ENCODE measurements at places on chromosomes 3 and 15.

GRCh38 chr3:72821161-72821781 lies 27.0 kb downstream of the SHQ1 start:
- no peak for DNase-seq

DNA sequence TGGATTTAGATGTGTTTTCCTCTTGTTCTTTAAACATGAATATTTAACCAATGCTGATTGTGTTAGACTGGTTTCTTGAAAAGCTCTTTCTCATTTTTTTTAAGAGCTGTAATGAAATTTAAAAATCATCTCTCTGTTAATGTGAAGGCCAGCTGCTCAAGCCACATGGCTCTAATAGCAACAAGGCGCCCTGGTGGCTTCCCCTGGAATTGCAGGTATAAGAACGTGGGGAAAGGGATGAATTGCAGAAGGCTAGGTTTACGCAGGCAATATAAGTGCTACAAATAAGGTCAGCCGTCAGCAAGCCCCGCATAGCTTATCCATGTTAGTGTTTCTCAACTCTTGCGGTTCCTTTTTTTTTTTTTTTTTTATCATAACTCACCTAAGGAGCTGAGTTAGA lies 108.5 kb downstream of the SAMMSON start:
- DNase-seq, result no peak

GRCh38 chr3:105354429-105354828 lies 12.3 kb upstream of the ALCAM start:
- DNase-seq, result no peak

DNA sequence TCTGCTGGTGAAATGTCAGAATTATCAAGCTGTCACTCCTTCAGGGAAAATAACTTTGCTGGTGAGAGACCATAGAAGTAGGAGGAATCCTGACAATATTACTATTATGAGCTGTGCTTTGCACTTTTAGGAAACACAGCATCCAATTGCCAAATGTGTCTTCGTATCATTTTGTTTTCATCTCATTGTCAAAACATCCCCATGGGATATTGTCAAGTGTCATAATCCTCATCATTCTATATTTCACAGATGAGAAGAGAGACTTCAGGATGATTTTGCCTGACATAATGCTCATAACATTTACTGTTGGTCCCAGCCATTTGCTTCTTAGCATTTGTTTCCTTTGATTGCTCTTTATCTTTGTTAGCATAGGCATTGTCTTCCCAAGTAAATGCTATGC lies 120.5 kb upstream of the NUDT16 start:
- no peak for DNase-seq

DNA sequence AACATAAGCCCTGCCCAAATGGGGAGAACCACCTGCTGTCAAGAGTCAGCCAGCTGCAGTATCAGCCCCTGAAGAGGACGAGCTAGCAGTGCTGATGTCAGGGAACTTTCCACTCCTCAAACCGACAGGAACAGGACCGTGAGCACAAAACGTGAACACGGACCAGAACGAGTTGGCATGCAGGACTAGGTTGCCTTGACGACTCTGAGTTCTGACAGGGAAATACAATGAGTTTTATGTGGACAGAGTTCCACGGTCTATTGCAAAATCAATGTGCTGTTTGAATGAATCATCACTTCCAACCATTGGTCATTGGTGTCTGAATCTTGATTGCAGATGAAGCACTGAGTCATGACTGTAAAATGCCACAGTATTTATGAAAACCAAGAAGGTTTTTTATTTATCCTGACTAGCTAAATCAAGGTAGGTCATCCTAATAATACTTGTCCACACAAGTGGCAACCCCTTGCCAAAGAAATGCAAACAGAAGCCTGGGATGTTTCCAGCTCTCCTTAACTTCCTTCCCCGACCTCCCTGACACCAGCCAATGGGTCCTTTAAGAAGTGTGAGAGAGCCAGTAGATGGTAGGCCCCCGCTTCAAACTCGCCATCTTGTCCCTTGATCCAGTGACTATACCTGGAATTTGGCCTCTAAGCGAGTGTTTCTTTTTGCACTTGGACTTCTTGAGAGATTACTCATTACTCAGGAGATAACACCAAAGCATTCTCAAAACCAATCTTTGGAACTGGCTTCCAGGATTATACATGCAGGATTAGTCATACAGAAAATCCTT lies 119.6 kb downstream of the ASB7 start:
- DNase-seq, result no peak

GRCh38 chr15:94164971-94165370 lies 66.4 kb upstream of the MCTP2 start:
- no peak for DNase-seq

DNA sequence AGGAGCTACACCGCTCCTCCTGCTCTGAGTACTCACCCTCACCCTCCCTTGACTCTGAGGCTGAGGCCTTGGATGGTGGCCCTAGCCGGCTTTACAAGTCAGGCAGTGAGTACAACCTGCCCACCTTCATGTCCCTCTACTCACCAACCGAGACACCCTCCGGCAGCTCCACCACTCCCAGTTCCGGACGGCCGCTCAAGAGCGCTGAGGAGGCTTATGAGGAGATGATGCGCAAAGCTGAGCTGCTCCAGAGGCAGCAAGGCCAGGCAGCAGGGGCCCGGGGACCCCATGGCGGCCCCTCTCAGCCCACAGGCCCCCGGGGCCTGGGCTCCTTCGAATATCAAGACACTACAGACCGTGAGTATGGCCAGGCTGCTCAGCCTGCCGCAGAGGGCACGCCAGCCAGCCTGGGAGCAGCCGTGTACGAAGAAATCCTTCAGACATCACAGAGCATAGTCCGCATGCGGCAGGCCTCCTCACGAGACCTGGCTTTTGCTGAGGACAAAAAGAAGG lies 21.2 kb upstream of the APEH start:
- no peak for DNase-seq

DNA sequence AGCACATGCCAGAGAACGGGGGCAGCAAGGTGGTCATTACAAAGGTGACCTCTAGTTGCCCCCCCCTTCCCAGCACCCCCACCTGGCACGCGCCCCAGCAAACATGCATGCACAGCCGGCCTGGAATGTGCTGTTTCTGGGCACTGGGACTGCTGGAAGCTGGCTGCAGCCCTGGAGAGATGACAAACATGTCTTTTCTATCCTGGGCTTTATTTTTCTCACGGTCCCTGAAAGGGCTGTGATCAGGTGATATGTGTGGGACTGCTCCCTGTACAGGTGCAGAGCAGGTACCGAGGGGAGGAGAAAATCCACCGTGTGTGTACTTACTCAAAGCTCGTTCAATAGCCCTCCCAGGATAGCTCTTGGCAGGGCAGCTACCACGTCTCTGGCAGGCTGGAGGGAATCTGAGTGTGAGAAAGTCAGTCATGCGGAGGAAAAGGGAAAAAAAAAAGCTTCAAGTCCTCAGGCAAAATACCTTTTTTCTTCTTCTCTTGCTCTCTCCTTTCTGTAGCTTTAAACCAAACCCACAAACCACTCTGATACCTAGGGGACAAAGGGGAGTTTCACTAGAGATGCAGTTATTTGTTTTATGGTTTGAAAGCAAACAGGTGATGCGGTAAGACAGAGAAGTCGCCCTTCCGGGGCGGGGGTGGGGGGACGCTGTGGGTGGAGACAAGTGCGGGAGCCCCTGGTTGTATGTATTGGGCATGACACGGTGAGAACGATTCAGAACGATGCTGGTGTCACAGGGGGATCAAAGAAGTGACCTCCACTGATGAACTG lies 5.0 kb upstream of the HES1 start:
- DNase-seq, result peak; percentile 2

- no peak for DNase-seq
Measured at GRCh38 chr15:66746231-66746605, 44.2 kb downstream of the SMAD6 start.

GRCh38 chr3:179603831-179604230 lies 607 bp downstream of the MRPL47 start:
- DNase-seq, result no peak

GRCh38 chr15:63992300-63992699 lies 54.0 kb downstream of the DAPK2 start:
- DNase-seq, result no peak

GRCh38 chr15:68184616-68185480 lies 20.3 kb downstream of the CALML4 start:
- no peak for DNase-seq

GRCh38 chr3:87200060-87200647 lies 27.0 kb upstream of the CHMP2B start:
- DNase-seq, result no peak

GRCh38 chr3:182709306-182709705 lies 84.0 kb upstream of the ATP11B start:
- no peak for DNase-seq

- DNase-seq, result no peak
Measured at GRCh38 chr15:31332020-31332680, 5.5 kb downstream of the KLF13 start.

- no peak for DNase-seq
Measured at GRCh38 chr15:68413363-68414205, 18.4 kb downstream of the ITGA11 start.

DNA sequence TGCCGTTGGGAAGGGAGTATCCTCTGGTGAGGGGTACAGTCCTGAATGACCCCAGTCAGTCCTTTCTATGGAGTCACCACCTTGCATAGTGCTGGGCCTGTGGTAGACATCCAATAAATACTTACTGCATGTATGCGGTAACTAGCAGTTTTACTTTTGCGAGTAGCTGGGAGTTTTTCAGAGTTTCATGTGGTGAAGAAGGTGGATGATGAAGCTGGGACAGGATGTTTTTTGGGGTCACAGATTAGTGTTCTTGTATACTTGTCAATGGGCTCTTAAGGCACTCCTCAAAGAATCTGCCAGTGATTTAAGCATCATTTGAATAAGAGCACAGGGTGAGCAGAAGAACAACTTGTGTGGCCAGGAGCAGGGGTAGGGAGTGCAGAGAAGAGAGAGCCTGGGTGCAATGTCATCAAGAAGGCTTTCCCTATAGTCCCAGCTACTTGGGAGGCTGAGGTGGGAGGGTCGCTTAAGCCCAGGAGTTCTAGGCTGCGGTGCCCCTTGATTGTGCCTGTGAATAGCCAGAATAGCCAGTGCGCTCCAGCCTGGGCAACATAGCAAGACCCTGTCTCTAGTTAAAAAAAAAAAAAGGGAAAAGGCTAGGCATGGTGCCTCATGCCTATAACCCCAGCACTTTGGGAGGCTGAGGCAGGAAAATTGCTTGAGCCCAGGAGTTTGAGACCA lies 22.1 kb downstream of the PPCDC start:
- DNase-seq, result no peak

DNA sequence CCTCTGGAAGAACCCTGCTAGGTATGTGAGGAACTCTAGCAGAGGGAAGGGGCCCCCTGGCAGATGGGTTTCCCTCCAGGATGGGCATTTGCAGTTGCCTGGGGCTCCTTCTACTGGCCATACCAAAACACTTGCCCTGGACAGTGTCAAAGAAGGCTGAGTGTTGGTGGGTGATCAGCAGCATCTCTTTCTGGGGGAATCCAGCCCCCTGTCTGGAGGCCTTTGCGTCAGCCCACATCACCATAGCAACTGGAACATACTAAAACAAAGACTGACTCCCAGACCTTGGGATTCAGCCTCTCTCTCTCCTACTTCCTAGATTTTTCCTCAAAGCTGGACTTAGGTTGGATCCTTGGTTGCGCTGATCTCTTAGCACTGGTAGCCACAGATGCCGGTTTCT lies 8.1 kb downstream of the CEMIP start:
- no peak for DNase-seq

DNA sequence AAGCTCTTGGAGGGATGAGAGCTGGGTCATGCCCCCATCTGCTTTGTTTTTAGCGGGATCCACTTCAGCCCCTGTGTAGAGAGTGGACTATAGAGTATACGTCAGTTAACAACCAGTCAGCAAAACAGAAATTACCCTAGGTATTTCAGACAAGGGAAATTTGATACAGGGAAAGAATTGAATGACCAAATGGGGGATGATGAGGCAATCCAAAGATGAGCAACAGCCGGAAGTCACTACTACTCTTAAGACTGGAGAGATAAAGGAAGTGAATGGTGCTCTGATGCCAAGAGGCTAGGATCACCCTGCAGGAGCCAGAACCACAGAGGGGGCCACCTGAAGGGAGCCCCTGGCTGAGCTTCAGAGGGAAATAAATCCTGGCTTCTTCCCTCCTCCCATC lies 1.7 kb upstream of the GPR62 start:
- DNase-seq, result no peak

- no peak for DNase-seq
Measured at GRCh38 chr3:102905811-102906210, 471.0 kb downstream of the ZPLD1 start.

GRCh38 chr3:6421666-6422445 lies 439.1 kb upstream of the GRM7 start:
- no peak for DNase-seq

- DNase-seq, result no peak
Measured at GRCh38 chr15:73249499-73249898, 119.3 kb downstream of the HCN4 start.

DNA sequence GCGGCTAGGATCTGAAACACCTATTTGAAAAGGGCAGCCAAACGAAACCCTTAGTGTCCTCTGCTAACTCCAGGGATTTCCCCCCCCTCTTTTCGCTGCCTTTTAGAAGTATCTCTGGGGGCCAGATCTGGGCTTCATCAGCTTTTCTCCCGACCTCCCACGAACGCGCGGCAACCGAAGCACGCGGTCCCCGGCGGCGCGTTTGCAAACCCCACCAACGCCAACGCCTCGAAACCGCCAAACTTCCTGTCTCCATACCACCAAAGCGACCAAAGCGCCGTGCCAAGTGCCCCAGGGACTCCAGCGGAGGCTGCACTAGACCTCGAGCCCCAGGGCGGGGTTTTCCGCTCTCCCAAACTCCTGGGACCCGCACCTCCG lies 155.8 kb upstream of the FRMD4B start:
- DNase-seq, result no peak

DNA sequence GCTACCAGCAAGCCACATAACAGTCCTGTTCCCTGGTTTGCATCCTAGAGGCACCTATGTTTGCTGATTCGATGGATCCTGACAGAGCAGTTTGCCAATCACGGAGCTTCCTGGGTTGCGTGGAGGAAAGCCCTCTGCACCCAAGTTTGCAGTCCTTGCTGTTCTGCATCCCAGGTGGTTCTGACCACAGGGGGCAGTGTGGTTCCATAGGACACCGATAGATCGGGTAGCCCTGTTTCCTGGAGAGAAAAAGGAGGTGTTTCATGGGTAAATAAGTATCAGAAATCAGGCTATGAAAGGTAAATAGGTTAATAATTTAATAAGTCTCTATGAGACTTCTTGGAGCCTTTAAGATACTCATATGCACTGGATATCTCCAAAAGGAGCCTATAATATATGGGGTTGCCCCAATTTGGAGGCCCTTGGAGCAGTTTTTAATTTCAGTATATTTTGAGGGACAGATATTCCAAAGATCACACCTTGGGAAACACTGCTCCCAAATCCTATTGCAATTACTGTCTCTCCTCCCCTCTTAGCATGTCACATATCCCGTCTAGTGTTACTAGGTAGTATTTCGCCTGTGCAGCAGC lies 194.6 kb upstream of the TPM1 start:
- no peak for DNase-seq

- no peak for DNase-seq
Measured at GRCh38 chr15:69099941-69100340, 60.5 kb upstream of the GLCE start.

GRCh38 chr15:32683906-32684584 lies 33.8 kb upstream of the GREM1 start:
- DNase-seq, result no peak

DNA sequence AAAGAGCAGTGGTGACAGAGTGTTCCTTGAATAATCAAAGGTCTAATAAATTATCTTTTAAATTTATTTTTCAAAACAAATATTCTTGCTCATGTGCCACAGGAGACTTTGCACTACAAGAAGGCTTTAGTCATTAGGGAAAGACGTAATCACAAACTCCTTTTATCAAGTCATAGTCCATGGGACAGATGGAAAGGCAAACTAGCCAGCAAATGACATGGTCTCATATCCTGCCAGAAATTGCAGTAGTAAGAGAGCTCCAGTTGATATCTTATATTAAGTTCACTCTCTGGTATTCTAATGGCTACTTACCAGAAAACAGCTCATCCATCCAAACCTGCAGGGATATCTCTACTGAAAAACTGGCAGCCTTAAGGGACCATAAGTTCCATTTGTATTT lies 225.0 kb upstream of the TP63 start:
- no peak for DNase-seq
